Activated CD8-positive, alpha-beta memory T cell treated with anti-CD3 and anti-CD28 coated beads, Interleukin-2, amount 50 U/mL, for 48 hours (primary cell): ENCODE measurements at places on chromosomes 3 and 15.
A peak's percentile ranks its signal among the peaks of the same experiment; 100 is the strongest.

DNA sequence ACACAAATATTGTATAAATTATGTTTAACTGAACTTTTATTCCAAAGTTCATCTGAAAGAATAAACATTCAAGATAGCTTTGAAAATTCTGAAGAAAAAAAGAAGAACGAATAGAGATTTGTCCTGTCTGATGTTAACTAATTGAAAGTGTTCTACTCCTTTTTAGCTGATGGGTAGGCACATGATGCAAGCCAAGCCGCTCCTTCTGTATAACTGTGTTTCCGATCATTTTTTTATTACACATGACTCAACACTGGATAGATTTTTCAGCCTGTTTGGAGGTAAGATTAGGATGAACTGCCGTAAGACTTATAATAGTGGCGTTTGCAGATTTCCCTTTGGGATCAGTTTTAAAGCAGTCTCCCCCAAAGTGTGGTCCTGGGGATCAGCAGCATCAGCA, 19.0 kb downstream of the NSUN3 start:
- DNase-seq, result no peak

- no peak for DNase-seq
Observed at GRCh38 chr3:196292286-196292923, 4.9 kb upstream of the PCYT1A start.

- DNase-seq, result no peak
Observed at GRCh38 chr3:138328341-138328740, 1.3 kb downstream of the NME9 start.

DNA sequence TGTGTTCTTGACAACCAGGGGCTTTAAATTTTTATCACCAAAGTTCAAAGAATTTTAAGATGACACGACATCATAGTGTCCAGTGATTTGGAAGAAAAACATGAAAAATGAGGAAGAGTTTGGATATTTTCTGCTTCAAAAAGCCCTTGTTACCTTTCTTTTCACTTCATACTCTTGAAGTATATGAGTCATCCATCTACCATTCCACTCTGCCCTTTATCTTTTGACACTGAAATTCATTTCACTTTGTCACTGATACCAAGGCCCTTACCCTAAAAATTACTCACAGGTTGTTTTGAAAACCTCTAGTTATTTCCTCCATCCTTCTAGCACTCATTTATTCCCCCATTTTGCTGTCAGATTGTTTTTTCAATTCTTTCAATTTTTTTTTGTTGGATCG, 42.7 kb downstream of the OR5H15 start:
- no peak for DNase-seq

GRCh38 chr15:52657338-52657737, 21.9 kb downstream of the ATOSA start:
- DNase-seq, result no peak

- no peak for DNase-seq
Observed at GRCh38 chr3:73592154-73593144, 32.3 kb downstream of the PDZRN3 start.

DNA sequence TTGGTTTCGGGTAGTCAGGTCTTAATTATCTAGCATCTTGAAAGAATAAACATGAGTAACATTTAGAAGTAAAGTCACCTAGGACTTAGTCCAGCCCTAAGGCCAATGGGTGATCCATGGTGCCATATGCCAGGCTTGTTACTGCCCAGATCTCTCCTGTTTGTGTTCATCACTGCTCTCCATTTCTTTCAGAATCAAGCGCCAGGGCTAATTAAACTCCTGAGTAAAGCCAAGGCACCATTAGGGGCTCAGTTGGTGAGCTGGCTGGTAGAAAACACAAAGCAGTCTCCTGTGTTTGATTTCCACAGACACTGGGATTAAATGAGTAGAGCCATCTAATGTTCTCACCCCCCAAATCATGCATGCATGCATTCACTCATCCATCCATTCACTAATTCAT, 11.3 kb downstream of the CYP19A1 start:
- no peak for DNase-seq

GRCh38 chr3:197408177-197408957, 110.0 kb upstream of the DLG1 start:
- no peak for DNase-seq

DNA sequence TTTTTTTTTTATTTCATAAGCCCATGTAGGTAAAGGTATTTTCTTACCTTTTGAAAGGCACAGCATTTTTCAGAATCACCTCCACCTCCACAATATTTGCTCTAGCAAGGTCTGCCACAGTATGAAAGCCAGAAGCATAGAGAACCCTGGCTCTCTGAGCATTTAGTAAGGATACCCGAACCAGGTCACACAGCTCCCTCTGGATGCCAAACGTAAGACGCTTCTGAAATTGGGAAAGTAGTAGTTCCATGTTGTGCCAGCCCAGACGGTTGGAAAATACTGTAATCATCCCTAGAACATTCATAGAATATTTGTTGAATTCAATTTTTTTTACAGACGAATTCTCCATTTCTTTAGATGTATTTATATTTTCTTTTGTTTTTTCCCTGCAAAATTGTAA, 52.4 kb downstream of the POLQ start:
- no peak for DNase-seq

- DNase-seq, result no peak
Observed at GRCh38 chr3:151196434-151196833, 6.6 kb downstream of the GPR171 start.

DNA sequence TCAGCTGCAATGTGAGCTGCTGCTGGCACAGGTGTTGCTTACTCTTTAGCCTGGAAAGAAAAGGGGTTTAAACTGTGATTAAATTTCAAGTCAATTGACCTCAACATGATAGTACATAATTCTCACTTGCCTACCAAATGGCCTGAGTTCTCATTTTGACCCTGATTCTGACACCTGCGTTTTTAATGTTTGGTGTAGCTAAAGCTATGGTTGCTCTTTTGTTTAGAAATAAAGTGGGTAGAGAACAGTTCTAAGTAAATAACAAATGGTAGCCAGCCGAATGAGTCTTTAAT, 100.8 kb upstream of the SOX2 start:
- DNase-seq, result no peak

- no peak for DNase-seq
Observed at GRCh38 chr3:127688416-127689265, 15.9 kb downstream of the ABTB1 start.

DNA sequence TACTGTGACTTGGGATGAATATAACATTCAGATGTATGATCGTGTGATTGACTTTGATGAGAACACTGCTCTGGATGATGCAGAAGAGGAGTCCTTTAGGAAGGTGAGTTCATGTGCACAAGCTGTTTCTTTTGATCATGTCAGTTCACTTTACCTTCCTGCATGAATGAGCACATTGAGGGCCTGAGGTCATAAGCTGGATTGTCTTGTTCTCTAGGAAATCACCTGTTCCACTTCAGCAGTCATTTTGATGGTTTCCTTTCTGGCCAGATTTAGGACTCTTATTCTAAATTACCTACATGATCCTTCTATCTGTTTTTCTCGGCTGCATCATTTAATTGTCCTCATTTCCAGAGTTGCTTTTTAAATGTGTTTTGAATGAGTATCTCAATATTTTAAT, 4.1 kb downstream of the RCN2 start:
- DNase-seq, result no peak

GRCh38 chr3:32422943-32423342, 31.3 kb downstream of the CMTM7 start:
- DNase-seq, result no peak

DNA sequence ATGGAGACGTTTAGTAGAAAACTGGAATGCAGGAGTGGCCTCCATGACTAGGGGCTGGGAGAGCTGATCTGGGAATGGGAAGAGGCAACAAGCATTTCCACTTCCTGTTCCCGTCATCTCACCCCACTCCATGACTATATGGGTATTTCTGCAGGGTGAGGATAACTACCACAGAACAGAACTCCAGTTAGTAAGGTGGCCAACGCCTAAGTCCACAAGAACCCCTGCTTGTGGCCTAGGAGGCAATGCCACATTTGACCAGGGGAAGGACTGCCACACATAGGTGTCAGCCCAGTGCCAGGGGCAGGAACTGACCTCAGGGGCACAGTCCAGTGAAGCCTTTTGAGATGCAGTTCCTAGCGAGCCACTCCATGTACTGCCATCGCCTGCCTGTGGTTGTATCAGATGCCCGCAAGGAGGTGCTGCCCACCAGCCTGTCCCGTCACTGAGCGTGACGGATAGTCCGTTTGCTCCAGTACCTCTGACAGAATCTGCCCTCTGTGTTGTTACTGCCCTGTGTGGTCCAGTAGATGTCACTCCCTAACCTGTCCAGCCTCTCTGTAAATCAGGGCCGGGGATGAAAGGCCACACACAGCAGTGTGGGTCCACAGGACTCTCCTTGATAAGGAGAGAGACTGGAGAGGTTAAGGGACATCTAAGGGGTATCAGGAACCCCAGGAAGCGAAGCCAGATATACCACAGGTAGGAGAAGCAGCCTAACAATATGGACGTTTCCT, 3.5 kb upstream of the MTFMT start:
- peak; percentile 68 for DNase-seq

- no peak for DNase-seq
Observed at GRCh38 chr3:150844484-150844883, 60.8 kb downstream of the MINDY4B start.

GRCh38 chr3:58751882-58752567, 85.5 kb upstream of the FAM3D start:
- DNase-seq, result no peak

- DNase-seq, result no peak
Observed at GRCh38 chr15:44101944-44102343, 93.1 kb downstream of the FRMD5 start.

GRCh38 chr15:49382394-49382793, 40.6 kb upstream of the FGF7 start:
- no peak for DNase-seq

DNA sequence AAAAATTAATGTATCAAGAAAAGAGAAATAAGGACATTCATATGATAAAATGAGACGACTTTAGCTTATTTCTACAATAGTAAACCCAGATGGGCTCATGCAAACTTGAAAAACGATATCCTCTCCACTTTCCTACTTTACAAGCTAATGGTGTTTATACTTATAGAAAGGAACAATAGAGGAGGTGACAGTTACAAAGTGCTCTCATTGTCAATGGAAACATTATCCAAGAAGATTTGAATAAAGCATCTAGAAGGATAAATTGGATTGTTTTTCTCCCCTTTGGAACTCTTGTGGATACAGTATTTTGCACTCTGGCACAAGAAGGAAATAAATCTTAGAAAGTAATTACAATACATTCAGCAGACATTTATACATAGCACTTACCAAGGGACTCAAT, 20.2 kb upstream of the CCDC66 start:
- no peak for DNase-seq

DNA sequence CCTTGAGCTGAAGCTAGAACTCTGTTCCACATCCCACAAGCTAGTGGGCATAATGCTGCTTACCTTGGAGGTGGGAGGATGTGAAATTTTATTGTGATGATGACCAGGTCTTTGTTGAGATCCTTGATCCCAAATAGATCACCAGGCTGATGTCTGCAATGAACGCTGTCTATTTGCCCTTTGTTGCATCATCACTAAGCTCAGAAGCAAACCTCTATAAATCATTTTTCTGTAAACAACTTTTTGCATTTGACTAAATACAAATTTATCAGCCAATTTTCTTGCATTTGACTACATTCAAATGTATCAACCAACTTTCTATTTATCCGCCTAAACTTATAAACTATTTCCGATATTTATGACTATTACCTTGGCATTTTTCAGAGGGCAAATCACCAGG, 9.7 kb downstream of the CCDC80 start:
- no peak for DNase-seq

DNA sequence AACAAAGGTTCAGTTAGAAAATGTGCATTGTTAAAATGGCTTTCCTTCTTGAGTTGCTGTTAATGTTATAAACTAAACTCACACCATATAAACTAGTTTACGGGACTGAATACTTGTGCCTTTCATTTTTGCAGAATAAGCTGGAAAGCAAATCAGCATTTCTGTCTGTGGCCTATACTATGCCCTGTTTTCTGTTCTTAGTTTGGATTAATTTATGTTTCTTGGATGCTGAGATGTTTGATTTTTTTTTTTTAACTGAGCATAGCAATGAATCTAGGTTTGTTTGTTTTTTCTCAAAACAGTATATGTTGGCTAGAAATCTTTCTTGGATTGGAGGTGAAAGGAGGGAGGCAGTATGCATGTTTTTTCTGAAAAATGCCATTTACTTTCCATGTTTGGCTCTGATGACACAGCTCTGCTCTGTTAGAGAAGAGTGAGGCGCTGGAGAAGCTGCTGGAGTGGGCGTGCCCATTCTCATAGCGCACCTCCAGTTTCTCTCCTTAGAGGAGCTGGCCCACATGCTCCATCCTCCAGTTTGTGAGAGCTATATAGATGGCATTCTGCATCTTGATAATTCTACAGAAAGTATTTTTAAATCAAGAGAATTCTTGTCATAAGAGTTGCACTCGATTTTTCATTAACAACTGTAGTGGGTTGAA, 423.6 kb upstream of the TPM1 start:
- no peak for DNase-seq

GRCh38 chr15:98658831-98659699, 10.7 kb downstream of the IGF1R start:
- no peak for DNase-seq

GRCh38 chr15:99333981-99334380, 82.7 kb downstream of the LRRC28 start:
- no peak for DNase-seq

DNA sequence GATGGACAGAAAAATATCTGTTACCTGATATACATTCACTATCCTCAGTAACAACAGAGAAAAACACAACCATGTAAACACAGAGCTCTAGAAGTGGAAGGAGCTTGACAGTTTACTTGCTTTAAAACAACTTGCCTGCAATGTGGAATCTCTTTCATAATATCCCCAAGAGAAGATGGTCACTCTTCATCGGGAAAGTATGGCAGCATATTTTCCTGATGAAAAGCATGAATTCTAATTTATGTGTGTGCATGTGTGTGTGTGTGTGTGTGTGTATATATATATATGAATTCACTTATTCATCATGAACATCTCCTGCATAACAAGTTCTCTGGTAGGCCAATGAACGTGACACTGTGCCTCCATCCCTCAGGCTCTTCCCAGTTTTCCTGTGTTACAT, 81.2 kb downstream of the EFL1 start:
- no peak for DNase-seq

DNA sequence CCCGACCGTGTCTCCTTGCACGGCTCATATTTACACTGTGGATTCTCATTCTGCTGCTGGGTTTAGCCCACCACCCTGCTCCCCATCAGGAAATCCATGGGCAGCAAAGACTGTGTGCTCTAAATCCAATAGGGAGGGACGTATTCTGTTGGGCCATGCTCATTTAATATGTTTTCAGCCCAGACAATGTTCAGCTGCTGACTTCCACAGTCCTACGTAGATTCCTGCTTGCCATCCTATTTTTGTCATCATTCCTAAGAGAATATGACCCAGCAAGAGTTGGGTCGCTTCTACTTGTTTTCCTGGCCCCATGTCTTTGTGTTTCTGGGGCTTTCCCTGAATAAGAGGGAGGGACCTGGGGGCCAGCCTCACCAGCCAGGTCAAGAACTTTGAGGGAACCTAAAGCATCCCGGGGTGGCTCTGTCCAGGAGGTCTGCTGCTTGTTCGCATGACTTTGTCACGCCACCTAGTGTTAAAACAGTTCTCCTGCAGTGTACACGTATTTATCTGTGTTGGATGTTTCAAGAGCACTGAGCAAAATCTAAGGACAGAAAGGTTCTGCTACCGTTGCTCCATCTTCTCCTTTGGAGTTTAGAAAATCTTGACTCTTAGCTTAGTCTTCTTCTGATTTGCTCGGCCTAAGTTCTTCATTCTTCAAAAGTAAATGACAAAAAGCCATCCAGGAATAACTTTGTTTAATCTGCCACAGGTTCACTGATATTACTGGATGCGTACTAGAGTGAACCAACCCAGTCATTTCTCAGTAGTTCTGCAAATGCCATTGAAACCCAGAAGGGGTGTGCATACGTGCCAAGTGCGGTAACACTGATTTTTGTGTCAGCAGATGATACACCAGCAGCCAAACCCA, 79.8 kb upstream of the NR2E3 start:
- no peak for DNase-seq
